ELR (cell line): ENCODE measurements at places on chromosomes 2 and 18.

GRCh38 chr2:62038975-62039771 lies 133.7 kb downstream of the COMMD1 start:
- DNase-seq, result peak; percentile 46

- DNase-seq, result no peak
Measured at GRCh38 chr18:24189664-24190346, 50.9 kb downstream of the CABYR start.

GRCh38 chr2:225512876-225513540 lies 113.5 kb downstream of the NYAP2 start:
- peak; percentile 77 for DNase-seq

DNA sequence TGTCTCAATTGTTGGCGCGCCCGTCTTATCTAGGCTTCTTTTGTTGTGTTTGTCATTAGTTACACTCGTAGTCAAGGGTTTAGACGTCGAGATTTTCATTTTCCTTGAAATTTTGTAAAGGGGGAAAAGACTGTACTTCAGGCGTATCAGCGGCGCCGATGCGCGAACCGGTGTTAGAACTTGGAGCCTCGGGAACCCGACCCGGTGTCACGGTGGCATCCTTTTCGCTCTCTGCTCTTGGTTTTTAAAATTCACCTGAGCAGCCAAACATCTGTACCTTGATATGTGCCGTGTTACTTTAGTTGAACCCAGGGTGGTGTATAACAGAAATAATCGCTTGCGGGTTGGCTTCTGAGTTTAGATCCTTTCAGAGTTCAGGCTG lies 643 bp downstream of the RMC1 start:
- peak; percentile 40 for DNase-seq

DNA sequence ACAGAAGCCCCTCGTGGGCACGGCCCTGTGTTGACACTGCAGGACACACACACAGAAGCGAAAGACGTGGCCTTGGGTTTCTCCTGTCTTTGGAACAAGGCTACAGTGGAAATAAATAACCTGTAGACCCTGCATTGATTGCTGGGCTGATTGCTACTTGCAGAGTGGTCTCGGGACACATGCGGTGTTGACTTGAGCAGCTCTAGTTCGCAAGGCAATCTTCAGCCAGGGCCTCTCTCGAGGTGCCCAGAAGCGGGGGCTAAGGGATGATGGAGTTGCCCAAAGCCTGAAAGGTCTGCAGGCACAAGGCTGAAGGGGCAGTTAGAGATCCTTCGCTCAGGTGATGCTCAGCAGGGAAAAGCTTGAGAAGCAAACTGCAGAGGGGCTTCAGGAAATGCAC lies 180.3 kb downstream of the SEPTIN10 start:
- no peak for DNase-seq

GRCh38 chr2:86366651-86367498 lies 29.4 kb upstream of the REEP1 start:
- DNase-seq, result no peak

DNA sequence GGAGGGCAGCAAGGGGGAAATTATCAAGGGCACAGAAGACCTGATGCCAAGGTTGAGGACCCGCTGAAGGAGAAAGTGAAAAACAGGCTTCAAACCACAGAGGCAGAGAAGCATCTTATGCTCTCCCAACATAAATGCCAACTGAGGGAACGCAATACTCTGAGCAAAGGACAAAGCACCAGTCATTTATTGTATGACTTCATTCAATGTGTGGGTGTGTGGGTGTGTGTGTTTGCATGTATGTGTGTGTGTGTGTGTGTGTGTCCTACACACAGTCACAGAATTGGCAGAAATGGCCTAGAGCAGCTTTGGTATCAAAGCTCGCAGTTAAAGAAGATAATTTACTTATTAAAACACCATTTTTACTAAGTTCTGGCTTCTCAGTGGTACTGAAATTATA lies 51.4 kb downstream of the UXS1 start:
- DNase-seq, result no peak
